ENCODE measurements at places on chromosomes 13 and 19.

- no peak for DNase-seq
Observed at GRCh38 chr19:44712864-44713515, 14.0 kb downstream of the CEACAM16 start.

GRCh38 chr19:3720349-3720917 lies 12.2 kb downstream of the TJP3 start:
- no peak for DNase-seq

GRCh38 chr19:50172726-50173125 lies 9.6 kb upstream of the IZUMO2 start:
- DNase-seq: no peak

GRCh38 chr13:46839399-46839798 lies 42.4 kb upstream of the ESD start:
- no peak for DNase-seq

GRCh38 chr13:40800559-40800958 lies 11.1 kb downstream of the SLC25A15 start:
- no peak for DNase-seq

GRCh38 chr13:92307752-92308151 lies 909.3 kb downstream of the GPC5 start:
- DNase-seq: no peak

GRCh38 chr13:112261924-112262323 lies 114.2 kb upstream of the SPACA7 start:
- DNase-seq: no peak

DNA sequence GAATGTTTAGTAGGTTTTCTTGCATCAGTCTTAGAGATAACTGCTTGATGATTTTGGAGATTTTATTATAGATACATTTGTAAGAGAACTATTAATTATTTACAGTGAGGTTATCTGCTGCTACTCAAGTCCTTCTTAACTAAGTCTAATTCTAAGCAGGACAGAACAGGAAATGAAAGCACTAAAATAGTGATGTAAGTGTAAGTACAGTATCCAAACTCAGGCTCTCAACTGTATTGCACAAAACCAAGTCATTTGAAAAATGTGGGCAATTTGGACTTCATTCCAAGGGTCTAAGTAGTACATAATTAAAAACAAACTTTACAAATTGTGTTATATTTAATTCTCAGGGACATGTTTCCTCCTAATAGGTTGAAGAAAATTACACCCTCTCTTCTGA lies 417.1 kb downstream of the ITGBL1 start:
- no peak for DNase-seq

Measured in H9 (cell line).